CD4-positive, alpha-beta T cell (primary cell): ENCODE measurements at places on chromosomes 7 and 10. TPM values are rescaled to one million over a fixed set of nuclear protein-coding genes. Genes with fewer than 3 reads are reported as not detected.

- no peak for DNase-seq
These were observed 142.4 kb upstream of the BMPER start for GRCh38 chr7:33762911-33763306.

GCK gene
- 0.71 TPM for total RNA-seq

GRCh38 chr10:71790749-71791440 lies 17.6 kb upstream of the VSIR start:
- DNase-seq: no peak

DPP6 gene
- total RNA-seq: not detected

DNA sequence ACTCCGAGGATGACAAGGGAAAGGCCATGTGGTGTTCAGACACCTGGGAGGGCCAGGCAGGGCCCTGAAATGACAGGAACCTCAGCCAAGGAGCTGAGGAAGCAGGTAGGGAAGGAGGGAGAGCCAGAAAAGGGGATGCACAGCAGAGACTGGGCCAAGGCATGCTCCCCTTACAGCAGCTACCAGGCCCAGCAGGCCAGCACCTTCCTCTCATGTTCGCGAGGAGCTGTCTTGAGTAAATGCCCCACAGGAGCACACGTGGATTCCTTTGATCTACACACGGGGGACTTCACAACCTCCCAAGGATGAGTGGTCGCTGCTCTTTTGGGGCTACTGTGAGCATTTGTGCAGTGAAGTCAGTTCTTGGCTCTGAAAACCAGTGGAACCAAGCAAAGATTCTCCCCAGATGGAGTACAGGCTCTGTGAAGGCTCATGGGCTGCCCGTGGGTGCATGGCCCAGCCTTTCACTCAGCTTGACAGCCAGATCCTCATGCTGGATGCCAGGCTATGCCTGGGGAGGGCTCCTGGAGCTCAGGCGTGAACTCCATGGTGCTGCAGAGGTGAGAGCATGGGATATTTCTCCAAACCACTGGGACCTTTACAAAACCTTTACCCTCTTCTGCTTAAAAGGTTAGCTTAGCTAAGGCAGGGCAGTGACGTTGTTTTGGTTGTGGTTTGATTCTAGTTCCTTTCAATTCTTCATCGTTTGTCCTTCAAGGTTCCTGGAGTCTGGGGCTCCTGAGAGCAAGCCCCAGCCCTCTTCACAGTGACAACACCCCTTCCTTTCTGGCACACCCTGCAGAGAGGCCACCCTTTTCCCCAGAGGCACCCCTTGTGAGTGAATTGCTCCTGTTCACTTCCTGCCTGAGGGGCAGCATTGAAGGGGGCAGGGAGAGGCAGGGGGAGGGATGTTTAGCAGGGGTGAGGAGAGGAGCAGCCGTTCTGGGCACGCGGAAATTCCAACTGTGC lies 74.2 kb upstream of the ZPBP start:
- peak; percentile 7 for DNase-seq

DNA sequence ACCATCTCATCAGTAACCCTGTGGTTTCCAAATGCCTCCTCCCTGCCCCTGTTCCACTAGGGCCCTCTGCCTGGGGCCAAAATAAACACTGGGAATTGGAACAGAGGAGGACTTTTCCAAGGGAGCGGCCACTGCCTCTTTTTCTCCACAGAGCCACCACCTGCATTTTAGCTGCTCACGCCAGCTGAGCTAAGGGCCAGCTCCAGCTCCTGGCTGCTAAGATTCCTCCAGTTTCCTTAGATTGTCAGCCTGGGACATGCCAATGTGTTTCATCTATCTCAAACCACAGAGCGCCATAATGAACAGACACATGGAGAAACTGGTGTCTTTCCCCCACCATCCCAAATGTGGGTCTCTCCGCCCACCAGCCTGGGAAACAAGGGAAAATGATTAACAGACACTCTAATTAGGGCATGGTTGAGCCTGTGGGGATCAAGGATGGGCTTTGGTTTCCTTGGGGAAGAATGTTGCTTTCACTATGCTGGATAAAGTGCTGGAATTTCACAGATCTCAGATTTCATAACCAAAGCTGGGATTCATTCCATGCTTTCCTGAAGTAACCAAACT lies 52.2 kb downstream of the ASB13 start:
- no peak for DNase-seq

DNA sequence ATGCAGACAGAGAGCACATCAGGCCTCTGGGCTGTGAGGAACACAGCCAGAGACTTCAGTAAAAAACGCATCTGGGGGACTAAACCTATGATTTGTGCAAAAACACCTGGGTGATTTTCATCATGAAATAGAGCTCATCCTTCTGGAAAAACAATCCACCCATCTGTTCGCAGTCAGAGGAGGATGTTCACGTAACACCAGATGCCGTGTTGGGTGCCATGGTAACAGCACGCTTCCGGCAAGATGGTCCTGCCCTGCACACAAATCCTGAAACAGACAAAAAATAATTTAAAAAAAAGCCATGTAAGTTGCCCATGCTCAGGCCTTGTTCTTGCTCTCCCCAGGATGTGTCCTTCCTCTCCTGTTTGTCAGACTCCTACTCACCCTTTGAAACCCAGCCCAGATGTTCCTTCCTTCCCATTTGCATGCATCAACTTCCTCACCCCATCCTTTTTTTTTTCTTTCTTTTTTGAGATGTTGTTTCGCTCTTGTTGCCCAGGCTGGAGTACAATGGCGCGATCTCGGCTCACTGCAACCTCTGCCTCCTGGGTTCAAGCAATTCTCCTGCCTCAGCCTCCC lies 28.3 kb upstream of the GNA12 start:
- DNase-seq: no peak

DNA sequence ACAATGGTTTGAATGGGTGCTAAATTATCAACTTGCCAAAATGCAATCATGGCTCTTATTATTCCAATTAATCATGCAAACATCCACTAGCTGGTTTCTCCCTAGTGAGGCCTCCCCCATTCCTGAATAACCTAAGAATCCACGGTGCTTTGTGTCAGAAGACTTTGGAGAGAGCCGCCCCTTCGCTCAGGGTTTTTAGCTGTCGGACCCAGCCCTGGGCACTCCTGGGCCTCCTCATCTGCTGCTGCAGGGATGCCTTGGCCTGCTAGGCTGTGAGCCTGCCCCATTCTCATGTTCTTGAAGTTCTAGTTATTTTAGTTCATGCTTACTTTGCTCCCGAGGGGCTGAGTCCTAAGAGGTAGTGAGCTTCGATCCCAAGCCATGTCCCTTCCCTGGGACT lies 34.1 kb upstream of the SFRP5 start:
- DNase-seq: no peak

- DNase-seq: no peak
These were observed 109.6 kb upstream of the SEM1 start for GRCh38 chr7:96819111-96819700.

GRCh38 chr7:80740778-80741545 lies 102.5 kb downstream of the CD36 start:
- DNase-seq: no peak

TMEM176A gene
- total RNA-seq: not detected

CARD11 gene
- total RNA-seq: 118 TPM

DNA sequence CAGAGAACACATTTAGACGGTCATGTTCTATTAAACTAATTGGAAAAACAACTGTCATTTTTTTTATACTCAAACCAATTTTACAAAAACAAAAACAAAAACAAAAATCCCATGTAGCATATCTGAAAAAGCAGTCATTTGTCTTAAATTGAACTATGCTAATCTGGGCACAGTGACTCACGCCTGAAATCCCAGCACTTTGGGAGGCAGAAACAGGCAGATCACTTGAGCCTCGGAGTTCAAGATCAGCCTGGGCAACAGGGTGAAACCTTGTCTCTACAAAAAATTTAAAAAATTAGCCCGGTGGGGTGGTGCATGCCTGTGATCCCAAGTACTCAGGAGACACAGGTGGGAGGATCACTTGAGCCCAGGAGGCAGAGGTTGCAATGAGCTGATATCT lies 253.4 kb downstream of the DOCK4 start:
- DNase-seq: no peak

DNA sequence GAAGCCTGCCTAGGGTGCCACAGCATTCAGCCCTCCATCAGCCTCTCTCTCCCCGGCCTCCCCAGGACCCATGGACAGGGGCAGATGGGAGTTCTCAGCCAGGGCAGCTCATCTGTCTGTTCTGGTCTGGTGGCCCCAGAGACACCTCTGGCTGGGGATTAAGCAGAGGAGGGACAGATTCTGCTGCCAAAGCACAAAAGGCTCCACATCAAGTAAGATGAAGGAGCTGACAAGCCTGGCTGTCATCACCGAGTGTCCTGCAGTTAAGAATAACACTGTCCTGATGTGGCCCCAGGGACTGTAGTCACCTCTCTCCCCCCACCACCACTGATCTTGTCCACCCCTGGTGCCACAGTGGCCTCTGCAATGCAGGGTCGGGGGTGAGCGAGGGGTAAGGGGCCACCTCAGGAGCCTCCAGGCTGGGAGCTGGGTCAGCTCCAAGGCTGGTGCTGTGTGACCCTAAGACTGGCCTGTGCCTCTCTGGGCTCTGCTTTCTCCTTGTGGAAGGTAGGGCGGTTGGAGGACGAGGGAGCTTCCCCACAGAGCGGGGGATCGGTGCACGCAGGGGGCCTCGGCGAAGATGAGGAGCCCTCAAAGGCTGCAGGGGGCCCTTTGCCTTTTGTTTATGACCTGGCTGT lies 18.7 kb downstream of the C10orf105 start:
- DNase-seq: no peak

- DNase-seq: no peak
These were observed 3.1 kb upstream of the HOXA9 start for GRCh38 chr7:27168265-27168947.

NUTM2D gene
- 3.7 TPM for total RNA-seq

- no peak for DNase-seq
These were observed 134.1 kb downstream of the GFRA1 start for GRCh38 chr10:116138897-116139296.

CALHM3 gene
- not detected for total RNA-seq

PRKG1 gene
- 0.31 TPM for total RNA-seq

TLL2 gene
- total RNA-seq: not detected

FEZF1 gene
- not detected for total RNA-seq

GRCh38 chr7:100603726-100604027 lies 1.5 kb downstream of the PCOLCE start:
- no peak for DNase-seq

SUV39H2 gene
- 3.4 TPM for total RNA-seq

- DNase-seq: no peak
These were observed 32.9 kb downstream of the TACC2 start for GRCh38 chr10:122021828-122022227.

- DNase-seq: no peak
These were observed 13.7 kb downstream of the LBX1 start for GRCh38 chr10:101215397-101216206.

DNA sequence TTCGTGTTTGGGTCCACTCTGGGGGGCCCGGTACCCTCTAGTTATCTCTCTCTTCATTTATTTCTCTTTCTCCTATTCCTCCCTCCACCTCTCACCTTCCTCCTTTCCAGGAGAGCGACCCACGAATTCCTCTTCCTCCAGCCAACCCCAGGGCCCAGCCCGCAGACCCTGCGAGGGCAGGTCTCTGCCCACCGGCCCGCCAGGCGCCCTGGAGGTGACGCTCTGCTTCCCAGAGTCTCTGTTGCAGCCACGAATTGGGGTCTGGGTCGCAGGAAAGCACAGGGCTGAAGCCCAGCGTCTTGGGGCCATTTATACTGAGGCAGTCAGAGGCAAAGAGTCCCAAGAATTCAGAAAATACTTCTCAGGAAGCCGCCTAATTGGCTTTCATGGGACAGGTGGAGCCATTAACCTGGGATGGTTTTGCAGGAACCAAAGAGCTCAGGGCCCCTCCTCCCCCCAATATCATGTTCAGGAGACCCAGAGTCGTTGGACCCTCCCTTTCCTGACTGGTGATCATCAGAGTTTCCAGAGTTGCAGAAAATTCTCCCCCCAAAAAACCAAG lies 2.7 kb upstream of the EN2 start:
- no peak for DNase-seq

DNA sequence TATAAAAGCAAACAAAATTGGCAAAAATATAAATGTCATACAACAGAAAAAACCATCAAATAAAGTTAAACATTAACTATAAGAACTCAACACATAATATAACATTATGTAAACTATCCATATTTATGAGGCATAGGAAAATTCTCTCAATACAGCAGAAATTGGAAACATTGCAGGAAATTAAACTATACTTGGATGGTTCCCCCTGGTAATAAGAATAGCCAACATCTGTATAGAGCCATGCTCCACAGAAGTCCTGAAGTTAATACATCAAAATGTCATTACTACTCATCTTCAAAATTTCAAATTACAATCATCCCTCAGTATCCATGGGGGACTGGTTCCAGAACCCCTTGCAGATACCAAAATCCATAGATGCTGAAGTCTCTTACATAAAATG lies 350.5 kb downstream of the PARD3 start:
- no peak for DNase-seq

DNA sequence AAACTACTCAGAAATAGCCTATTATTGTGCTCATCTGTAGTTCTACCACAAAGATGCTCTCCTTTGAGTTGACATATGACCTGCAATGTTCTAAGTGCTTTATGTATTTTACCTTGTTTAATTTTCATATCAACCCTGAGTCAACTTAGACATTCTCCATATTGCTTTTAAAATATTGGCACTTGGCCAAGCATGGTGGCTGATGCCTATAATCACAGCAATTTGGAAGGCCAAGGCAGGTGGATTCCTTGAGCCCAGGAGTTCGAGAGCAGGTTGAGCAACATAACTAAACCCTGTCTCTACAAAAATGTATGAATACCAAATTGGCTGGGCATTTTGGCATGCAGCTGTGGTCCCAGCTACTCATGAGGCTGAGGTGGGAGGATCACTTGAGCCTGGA lies 50.6 kb downstream of the PRKG1 start:
- no peak for DNase-seq
